ENCODE measurements at places on chromosomes 3 and 15. TPM values are rescaled to one million over a fixed set of nuclear protein-coding genes. Genes with fewer than 3 reads are reported as not detected.

Gene MYNN
- total RNA-seq = 16.1 TPM

Gene GRAMD1C
- 0.53 TPM for total RNA-seq

Gene PLSCR5
- not detected for total RNA-seq

Gene NEK10
- 16.6 TPM for total RNA-seq

Gene ADGRG7
- 0.22 TPM for total RNA-seq

Gene POMGNT2
- 25.5 TPM for total RNA-seq

Gene ROPN1B
- total RNA-seq = 0.36 TPM

Gene SSR3
- 53.2 TPM for total RNA-seq

Gene ZNF80
- not detected for total RNA-seq

Gene SCAMP5
- 6.3 TPM for total RNA-seq

Gene LIPC
- total RNA-seq = not detected

Gene DNAH12
- total RNA-seq = 0.12 TPM

Gene GOLGA6D
- total RNA-seq = not detected
